ENCODE measurements at places on chromosomes 12 and 14.

DNA sequence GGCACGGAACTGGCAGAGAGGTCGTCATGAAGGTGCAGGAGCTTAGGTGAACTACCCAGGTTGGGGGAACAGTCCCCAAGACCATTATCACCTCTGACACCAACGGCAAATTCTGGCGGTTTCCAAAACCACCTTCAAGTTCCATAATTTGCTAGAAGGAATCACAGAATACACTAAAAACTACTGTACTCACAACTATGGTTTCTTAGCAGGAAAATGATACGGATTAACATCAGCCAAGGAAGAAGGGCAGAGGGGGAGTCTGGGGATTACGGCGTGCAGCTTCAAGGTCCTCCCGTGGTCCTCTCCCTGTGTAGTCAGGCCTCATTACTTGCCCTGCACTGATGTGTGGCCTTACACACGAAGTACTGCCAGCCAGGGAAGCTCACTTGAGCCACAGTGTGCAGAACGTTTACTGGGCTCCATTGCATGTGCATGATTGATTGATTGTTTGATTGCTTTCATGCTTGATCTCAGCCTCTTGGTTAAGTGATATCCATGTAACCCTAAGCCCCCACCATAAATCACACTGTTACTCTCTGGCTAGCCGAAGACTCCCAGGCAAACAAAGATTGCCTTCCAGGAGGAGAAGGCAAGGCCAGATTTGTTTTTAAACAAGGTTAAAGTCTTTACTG is 837 bp upstream of the STX2 start:
- no peak for DNase-seq

GRCh38 chr12:110780448-110780847 is 37.8 kb upstream of the PPP1CC start:
- no peak for DNase-seq

- no peak for DNase-seq
These were observed 2.5 kb upstream of the PSEN1 start for GRCh38 chr14:73133795-73134194.

GRCh38 chr14:101228949-101229541 is 325.5 kb upstream of the RTL1 start:
- no peak for DNase-seq

GRCh38 chr12:106776897-106777296 is 2.4 kb downstream of the RIC8B start:
- DNase-seq: no peak
